Germinal center (tissue), 1 donor: ENCODE measurements at places on chromosomes 5 and 9.

DNA sequence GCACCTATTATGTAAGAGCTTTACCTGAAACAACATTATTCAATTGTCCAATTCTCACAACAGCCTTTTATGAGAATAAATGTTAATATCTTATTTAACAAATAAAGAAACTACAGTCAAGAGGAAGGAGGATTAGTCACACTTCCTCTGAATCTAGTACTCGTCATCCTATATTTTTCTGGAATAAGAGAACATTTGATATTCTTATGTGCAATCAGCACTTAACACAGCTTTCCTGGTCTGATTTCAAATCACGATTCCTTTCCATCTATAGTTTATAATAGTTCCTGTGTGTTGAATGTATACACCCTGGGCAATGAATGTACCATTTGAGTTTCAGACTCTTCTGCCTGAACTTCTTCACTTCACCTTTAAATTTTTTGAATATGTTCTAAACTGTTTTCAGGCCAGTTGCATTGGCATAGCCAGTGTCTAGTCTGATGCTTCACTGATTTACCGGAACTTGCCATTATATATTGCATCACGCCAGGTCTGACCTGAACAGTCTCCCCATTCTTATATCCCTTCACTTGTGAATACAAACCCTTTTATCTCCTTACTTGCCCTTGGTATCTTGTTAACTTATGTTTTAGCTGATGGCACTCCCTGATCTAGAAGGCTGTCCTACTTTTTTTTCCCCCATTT, 698.3 kb downstream of the MAT2B start:
- DNase-seq = no peak

GRCh38 chr5:124849774-124850173, 103.3 kb upstream of the ZNF608 start:
- no peak for DNase-seq

- no peak for DNase-seq
These were observed 57.6 kb upstream of the GRIN3A start for GRCh38 chr9:101796044-101796443.

GRCh38 chr9:4933177-4933576, 51.9 kb upstream of the JAK2 start:
- DNase-seq = no peak

DNA sequence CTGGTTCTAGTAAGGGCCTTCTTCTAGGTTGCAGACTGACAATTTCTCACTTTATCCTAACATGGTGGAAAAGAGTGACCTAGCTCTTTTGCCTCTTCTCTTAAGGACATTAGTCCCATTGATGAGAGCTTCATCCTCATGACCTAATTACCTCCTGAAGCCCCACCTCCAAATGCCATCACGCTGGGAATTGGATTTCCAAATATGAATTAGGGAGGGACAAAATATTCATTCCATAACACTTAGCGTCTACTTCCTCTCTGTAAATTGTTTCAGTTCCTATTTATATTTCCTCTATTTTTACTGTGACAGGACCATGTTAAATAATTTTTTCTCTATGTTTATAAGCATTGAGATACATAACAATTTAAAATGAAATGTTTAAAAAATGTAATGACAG, 408.8 kb downstream of the CDH10 start:
- DNase-seq = no peak
